ENCODE measurements at places on chromosomes 1 and 21. TPM values are rescaled to one million over a fixed set of nuclear protein-coding genes. Genes with fewer than 3 reads are reported as not detected.

PROX1 gene
- 0.12 TPM for total RNA-seq

GRCh38 chr1:169042377-169042776, 64.1 kb upstream of the ATP1B1 start:
- DNase-seq, result no peak

- DNase-seq, result no peak
These were observed 127.1 kb downstream of the C1orf21 start for GRCh38 chr1:184513966-184514365.

DNA sequence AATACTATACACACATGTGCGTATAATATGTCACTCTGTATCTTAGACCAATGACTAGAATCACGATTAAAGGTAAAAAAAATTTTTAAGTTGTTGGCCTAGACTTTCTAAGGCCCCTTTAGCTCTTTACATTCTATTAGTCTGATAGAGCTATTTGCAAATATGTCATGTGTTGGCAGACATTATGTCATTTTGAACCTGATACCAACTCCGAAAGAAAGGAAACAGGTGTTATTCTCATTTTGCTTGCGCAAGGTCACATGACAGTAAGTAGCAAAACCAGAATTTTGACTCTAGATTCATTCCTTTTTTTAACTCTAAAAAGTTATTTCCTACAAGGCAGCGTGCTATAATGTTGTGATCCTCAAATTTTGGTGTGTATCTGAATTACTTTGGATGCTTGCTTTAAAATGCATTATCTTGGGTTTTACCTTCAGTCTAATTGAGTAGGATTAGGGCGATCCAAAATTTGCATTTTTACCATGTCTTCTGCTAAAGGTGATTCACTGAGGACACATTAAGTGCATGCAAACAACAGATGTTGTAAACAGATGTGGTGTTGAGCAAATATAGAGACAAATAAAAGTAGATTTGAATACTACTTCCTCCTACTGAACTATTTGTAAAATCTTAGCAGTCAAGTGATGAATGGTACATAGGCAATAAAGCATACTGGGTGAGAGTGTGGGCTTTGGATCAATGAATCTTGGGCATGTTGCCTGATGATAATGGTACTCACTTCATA, 63.5 kb upstream of the KIAA1614 start:
- DNase-seq, result no peak

GRCh38 chr1:193031431-193031830, 27.7 kb downstream of the UCHL5 start:
- DNase-seq, result peak; percentile 40

GRCh38 chr1:233960386-233960785, 55.9 kb downstream of the SLC35F3 start:
- no peak for DNase-seq

FCGR1A gene
- total RNA-seq, result not detected

- DNase-seq, result no peak
These were observed 276.0 kb downstream of the RWDD3 start for GRCh38 chr1:95509989-95510388.

DNA sequence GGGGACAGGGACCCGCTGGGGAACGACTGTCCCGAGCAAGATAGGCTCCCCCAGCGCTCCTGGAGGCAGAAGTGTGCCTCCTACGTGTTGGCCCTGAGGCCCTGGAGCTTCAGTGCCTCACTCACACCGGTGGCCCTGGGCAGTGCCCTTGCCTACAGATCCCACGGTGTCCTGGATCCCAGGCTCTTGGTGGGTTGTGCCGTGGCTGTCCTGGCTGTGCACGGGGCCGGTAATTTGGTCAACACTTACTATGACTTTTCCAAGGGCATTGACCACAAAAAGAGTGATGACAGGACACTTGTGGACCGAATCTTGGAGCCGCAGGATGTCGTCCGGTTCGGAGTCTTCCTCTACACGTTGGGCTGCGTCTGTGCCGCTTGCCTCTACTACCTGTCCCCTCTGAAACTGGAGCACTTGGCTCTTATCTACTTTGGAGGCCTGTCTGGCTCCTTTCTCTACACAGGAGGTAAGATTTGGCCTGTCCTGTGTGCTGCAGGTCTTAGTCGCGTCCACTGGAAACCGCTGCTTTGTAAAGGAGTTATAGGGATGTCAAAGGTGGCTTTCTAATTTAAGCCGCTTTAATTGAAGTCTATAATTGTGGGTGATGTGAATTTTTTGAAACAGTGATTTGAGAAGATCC, 717 bp downstream of the UBIAD1 start:
- no peak for DNase-seq

CLDN19 gene
- not detected for total RNA-seq

- DNase-seq, result peak; percentile 54
These were observed 90.0 kb downstream of the GRIK1 start for GRCh38 chr21:29849735-29850176.

PM20D1 gene
- total RNA-seq, result not detected

DNA sequence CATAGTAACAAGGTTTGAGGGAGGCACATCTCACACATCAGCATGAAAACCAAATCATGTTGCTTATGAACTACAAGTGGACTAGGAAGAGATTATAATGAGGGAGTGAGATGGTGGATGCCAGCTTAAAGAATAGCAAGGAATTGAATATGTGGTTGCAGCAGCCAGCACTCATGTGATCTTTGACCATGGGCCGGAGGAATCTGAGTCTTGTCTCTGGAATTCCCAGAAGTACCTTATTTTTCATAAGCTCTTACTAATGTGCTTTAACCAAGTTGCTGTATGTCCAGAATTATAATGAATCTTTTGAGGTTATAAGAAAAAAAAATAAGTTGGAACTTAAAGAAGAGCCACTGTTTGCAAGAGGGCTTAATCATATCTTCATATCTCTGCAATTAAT, 97.0 kb downstream of the DISP1 start:
- DNase-seq, result no peak

DNA sequence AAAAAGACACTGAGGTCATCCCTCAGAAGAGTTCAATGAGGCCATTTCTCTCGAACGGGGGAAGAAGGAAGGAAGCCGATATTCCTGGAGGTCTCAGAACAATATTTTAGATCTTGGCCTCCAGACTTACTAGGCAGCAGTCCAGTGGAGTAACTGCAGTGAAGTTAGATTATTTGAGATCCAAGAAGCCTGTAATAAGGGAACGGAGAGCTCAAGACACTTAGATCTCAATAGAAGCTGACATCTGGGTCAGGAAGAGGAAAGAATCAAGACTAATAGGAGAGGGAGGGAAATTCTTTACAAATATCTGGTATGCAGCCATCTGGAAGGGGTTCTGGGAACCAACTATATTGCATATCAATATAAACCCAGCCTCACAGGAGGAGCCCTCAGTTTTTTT, 13.6 kb upstream of the ENAH start:
- DNase-seq, result no peak

GRCh38 chr1:203196371-203196770, 9.9 kb upstream of the CHI3L1 start:
- DNase-seq, result no peak

GRCh38 chr1:3415260-3416090, 39.0 kb upstream of the ARHGEF16 start:
- DNase-seq, result no peak

DNA sequence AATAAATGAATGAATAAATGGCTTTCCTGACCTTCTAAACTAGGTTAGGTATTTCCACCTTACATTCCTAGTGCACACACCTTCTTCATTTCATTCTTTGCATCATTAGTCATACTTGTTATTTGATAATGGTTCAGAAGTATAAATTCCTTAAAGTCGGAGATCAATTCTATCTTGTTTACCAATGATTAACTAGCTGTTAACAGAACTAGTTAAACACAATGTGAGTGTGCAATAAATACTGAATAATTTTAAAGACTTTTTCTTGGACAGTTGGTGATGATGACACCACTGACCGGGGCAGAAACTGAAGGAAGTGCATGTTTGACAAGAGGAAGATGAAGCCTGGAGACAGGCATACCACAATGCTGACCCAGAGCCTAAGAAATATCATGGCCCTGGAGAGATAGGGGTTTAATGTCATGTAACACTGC, 207.1 kb upstream of the DEPDC1 start:
- DNase-seq, result no peak

NMNAT2 gene
- total RNA-seq, result 5.3 TPM

DNA sequence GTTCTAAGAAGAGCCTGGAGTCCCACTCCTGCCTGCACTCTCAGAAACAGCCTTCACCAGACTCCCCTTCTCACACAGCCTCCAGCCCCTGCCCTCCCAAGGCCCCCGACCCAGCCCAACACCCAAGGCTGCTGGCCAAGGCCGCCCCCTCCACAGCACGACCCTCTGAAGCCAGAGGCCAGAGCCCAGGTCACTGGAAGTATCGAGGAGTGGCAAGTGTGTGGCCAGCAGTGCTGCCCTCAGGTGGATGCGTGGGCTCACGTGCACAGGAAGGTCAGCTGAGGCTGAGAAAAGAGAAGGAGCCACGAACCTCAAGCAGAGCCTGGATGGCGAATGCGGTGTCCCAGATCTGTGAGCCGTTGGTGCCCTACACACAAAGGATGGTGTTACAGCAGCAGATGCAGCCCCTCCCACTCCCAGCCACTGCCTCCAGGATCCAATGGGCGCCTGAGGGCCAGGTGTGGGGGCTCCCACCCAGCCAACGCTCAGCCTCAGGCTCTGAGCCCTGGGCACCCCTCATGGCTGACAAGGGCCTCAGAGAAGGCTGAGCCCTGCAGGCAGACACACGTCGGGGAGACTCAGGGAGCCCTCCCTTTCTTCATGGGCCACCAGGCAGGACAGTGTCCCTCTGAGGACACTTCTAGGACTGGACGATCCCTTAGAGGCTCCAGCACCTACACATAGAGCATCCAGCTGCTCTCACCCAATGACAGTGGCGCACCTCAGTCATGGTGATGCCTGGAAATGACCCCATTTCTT, 18.0 kb downstream of the LSS start:
- DNase-seq, result no peak

- DNase-seq, result no peak
These were observed 13.9 kb upstream of the CPT2 start for GRCh38 chr1:53182716-53183094.

GRCh38 chr1:71494163-71494562, 413.3 kb upstream of the ZRANB2 start:
- no peak for DNase-seq

DNA sequence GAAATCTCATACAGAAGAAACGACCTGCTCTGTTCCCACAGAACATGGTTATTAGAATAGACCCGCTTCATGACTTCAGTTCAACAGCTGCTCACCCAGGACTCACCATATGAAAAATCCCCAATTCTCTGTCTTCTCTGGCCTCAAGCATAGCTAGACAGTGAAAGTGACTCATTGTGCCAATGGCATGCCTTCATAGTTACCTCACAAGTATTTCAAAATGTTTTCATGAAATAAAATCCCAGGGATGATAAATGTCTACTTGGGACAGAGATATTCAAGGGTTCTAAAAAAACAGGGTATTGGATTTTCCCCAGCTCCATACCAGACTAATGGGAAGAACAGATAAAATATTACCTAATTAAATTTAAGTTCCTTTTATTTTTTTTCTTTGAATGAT, 82.3 kb downstream of the NOTCH2 start:
- DNase-seq, result no peak

- DNase-seq, result no peak
These were observed 52.3 kb downstream of the ABL2 start for GRCh38 chr1:179177182-179177581.

DNA sequence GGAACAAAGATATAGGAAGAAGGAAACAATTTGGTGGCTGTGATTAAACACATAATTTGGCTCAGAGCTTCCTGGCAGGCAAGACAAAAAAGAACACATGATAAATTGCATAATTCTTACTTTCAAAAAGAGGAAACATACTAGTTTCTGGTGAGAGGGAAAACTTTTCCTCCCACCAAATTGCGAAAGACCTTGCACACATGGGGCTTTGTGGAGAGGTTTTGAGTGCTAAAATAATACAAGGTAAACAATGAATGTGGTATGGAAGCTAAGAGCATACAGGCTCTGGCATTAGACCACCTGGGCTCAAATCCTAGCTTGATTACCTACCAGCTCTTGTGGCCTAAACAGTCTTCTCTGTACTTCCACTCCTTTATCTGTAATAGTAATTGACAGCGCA, 140.2 kb upstream of the HOOK1 start:
- DNase-seq, result no peak

LCE3D gene
- not detected for total RNA-seq

ADAMTS5 gene
- total RNA-seq, result not detected

GRCh38 chr1:9181990-9182783, 52.4 kb upstream of the H6PD start:
- no peak for DNase-seq

DNA sequence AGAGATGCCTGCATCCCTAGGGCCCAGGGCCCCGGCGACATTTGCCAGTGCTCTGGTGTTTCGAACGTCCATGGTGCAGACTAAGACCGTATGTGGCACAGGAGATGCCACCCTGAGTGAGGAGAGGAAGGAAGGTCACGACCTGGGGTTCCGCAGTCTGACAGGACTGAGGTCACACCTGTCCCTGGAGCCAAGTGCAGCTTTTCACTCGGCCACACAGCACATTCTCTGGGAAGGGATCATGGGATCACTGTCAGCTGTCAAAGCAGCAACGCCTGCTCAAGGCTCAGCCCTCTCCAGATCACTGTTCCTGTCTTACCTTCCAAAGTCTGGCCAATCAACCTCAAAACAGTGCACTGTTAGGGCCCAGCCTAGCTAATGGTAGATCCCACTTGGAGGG, 243.6 kb downstream of the SIPA1L2 start:
- DNase-seq, result no peak
